ENCODE measurements at places on chromosomes 6 and 20.

GRCh38 chr6:54020334-54020733 is 90.9 kb upstream of the MLIP start:
- no peak for DNase-seq

GRCh38 chr6:169650959-169651292 is 50.9 kb downstream of the WDR27 start:
- DNase-seq = no peak

- no peak for DNase-seq
Observed at GRCh38 chr20:7622399-7622961, 317.8 kb downstream of the HAO1 start.

GRCh38 chr6:10791673-10792072 is 44.1 kb downstream of the TMEM14B start:
- no peak for DNase-seq

DNA sequence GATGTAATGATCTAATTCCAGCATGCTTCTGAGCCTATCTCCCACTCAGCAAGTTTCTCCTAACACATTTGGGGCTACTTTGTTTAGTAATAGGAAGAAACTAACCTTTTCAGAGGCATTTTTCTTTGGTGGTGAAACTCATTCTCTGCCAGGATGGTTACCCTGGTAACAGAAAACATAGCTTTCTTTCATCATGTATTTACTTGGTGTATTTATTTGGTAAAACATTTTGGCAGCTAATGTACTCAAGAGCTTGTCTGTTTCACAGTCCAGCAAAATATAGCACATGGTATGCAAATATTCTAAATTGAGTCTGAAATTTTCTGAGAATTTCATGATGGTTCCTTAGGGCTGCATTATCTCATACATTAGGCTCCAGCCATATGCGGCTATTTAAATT is 100.0 kb downstream of the SLC35B3 start:
- DNase-seq = no peak

DNA sequence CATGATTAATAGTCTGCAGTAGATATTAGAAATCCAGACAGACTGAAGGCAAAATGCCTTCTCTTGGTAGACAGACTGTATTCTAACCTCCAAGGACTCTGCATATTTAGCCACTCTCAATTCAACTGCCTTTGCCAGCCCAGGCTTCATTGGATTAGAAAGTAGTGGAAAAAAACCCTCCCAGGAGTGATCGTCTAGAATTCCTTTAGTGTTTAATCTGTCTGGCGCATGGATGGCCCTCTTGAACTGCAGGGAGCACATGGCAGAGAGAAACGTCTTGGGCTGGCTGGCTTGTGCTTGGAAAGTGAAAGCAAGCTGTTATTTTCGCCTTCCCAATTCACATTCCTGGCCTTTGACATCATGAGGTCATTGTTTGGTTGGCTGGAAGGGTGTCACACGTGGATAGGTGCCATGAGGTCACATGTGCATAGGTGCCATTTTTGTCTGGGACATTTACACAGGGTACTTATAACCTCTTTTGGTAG is 30.9 kb upstream of the NEDD9 start:
- no peak for DNase-seq

- no peak for DNase-seq
Observed at GRCh38 chr6:37008484-37009465, 3.3 kb downstream of the FGD2 start.

DNA sequence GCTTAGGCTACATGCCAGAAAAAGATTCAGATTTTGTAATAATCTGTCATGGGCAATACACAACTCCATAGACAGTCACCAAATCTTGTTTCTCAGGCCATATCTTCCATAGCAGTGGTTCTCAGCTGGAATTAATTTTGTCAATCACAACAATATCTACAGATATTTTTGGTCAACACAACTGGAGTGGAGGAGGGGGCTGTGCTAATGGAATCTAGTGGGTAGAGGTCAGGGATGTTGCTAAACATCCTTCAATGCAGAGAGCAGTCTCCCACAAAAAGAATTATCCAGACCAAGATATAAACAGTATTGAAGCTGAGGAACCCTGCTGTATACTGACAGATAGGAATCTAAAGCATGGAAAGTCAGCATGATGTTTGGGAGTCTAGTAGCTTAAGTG is 174.6 kb downstream of the UBE3D start:
- DNase-seq = no peak

GRCh38 chr6:136566007-136566487 is 15.8 kb upstream of the MAP7 start:
- DNase-seq = no peak

- DNase-seq = no peak
Observed at GRCh38 chr6:95805699-95806098, 210.1 kb upstream of the FUT9 start.

GRCh38 chr20:33370291-33370690 is 31.0 kb downstream of the CDK5RAP1 start:
- DNase-seq = no peak

- no peak for DNase-seq
Observed at GRCh38 chr20:4728120-4728760, 6.5 kb downstream of the PRND start.

GRCh38 chr6:105561486-105561885 is 158.6 kb upstream of the PREP start:
- no peak for DNase-seq

DNA sequence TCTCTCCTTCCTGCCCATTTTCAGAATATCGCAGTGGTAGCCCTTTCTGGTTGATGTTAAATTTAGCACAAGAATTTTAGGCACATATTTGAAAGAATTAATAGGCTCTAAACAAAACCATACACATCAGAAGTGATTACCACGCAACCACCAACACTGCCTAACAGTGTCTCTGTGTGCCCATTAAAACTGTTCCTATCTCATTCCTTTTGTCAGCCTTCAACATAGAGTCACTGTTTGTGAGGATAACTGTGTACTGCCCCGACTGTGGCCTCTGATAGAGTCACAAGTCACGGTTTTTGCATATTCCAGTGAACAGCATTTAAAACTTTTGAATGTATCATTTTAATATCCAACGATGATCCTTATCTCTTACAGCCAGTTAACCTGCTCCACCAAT is 116.8 kb upstream of the TNFAIP3 start:
- DNase-seq = no peak

GRCh38 chr6:137677709-137678108 is 183.5 kb upstream of the OLIG3 start:
- DNase-seq = no peak

DNA sequence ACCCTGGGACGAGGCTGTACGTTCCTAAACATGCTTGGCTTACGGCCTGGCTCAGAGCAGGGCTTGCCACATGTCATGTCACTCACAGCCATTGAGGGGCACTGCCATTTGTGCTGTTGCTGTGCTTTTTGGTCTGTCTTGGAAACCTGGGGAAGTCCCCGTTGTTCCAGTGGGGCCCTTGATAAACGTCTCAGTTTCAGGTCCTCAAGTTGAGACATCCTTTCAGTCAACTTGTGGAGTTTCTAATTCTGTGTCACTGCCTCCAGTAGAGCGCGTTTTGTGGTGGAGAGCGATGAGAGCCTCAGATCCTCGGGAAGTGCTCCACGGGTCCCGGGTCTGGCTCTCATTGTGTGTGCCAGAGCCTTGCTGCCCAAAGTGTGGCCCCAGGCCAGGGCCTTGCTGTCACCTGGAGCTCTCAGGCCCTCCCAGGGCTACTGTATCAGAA is 43.0 kb upstream of the CCR6 start:
- no peak for DNase-seq
